Mesothelial cell of epicardium (in vitro differentiated cells): ENCODE measurements at places on chromosomes 12 and 14.

GRCh38 chr14:72557671-72558070 lies 336.2 kb downstream of the DPF3 start:
- H3K36me3 ChIP-seq = no peaks in the 10 kb centered on the region
- no peak for DNase-seq
- H3K4me3 ChIP-seq = no peak overlapping the region
- peaks cover 7% of the 10 kb centered on the region for H3K4me1 ChIP-seq
- peaks cover 18% of the 10 kb centered on the region for H3K27me3 ChIP-seq

DNA sequence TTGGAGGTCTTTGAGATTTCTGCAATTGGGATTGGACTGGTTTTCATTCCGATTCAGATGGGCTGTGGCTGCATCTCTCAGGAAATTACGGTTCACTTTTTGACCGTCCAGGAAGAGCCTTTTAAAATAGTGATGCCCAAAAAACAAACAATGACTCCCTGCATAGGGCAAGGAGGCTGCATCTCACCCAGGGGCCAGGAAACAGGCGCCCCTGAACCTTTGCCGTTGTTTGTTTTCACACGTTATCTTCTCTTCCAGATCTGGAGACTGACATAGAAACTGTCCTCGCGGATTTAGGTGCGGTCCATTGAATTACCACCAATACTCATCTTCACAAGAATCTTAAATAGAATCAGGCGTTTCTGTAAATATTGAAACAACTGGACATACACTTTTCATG lies 66.0 kb downstream of the FLRT2 start:
- H3K27ac ChIP-seq = no peak overlapping the region
- H3K27me3 ChIP-seq = no peaks in the 10 kb centered on the region
- peaks cover 38% of the 10 kb centered on the region for H3K36me3 ChIP-seq
- no peak overlapping the region for H3K4me3 ChIP-seq

DNA sequence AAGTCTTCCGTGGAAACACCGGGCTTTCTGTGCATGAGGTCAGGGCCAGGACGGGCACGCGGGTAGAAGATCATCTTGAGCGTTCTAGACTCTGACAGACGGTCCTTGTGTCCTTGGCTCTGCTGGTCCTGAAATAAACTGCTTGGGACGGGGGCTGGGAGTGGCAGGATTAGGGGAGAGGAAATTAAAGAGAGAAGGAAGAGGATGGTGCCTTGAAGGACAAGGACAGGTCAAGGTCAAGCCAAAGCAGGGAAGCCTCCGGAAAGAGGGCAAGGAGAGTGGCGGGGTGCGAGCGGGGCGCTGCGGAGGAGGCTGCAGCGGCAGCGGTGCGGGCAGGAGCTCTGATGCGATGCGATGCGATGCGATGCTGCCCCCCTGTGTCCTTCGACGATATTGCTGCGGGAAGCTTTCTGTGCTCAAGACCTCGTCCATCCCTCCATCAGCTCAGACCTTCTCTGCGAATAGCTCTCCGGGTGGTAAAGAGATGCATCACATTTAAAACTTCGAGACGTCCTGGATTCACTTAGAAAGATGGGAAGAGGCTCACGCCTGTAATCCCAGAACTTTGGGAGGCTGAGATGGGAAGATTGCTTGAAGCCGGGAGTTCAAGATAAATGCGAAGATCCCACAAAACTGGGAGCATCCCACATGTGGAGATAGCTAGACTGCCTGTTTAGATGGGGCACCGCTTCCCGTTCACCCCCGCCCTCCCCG lies 110.1 kb upstream of the TMEM132D start:
- H3K4me3 ChIP-seq = no peak overlapping the region
- H3K27me3 ChIP-seq = peaks cover 36% of the 10 kb centered on the region
- no peak overlapping the region for H3K27ac ChIP-seq
- DNase-seq = peak; percentile 83
- H3K36me3 ChIP-seq = no peaks in the 10 kb centered on the region
- H3K4me1 ChIP-seq = no peaks in the 10 kb centered on the region

DNA sequence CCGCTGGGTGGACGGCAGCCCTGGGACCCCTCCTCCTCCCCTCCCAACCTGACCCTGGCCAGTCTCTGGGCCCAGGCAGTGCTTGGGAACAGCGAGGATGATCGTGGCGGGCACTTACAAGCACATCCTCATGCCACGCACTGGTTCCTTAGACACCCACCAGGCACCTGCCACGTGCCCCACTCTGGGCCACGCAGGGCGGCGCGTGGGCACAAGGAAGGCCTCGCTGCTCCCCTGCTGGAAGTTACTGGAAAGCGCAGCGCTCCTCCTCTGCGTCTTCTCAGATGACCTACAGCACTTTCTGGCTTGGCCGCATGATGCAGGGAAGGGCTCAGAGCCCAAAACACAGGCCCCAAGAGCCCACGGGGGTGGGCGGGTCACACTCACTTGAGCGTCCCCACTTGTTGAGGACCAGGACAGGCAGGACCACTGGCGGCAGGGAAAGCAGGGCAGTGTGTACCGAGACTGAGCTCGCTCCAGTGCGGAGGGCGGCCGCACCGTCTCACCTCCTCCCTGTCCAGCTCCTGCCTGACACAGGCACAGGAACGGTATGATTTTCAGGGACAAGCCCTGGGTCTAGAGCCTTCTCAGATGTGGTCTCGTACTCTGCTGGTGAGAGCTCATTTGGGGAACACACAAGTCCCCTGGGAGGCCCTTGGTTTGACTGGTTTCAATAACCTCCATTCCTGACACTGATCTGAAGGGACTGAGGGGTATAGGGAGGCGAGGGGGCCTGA lies 128.3 kb upstream of the EVL start:
- peaks cover 8% of the 10 kb centered on the region for H3K36me3 ChIP-seq
- H3K4me1 ChIP-seq = no peaks in the 10 kb centered on the region
- H3K27me3 ChIP-seq = no peaks in the 10 kb centered on the region
- no peak overlapping the region for H3K4me3 ChIP-seq
- DNase-seq = no peak
- H3K27ac ChIP-seq = no peak overlapping the region

GRCh38 chr12:108734200-108734906 lies 3.0 kb upstream of the CORO1C start:
- no peaks in the 10 kb centered on the region for H3K27me3 ChIP-seq
- H3K4me1 ChIP-seq = peaks cover 12% of the 10 kb centered on the region
- H3K4me3 ChIP-seq = no peak overlapping the region
- H3K27ac ChIP-seq = peak overlapping the region; percentile 71
- no peak for DNase-seq
